Fibroblast of the aortic adventitia (primary cell): ENCODE measurements at places on chromosomes 2 and 18.

- DNase-seq, result peak; percentile 60
Observed at GRCh38 chr2:196703695-196704094, 64.2 kb downstream of the CCDC150 start.

- no peak for DNase-seq
Observed at GRCh38 chr2:119525614-119526013, 1.3 kb upstream of the SCTR start.

DNA sequence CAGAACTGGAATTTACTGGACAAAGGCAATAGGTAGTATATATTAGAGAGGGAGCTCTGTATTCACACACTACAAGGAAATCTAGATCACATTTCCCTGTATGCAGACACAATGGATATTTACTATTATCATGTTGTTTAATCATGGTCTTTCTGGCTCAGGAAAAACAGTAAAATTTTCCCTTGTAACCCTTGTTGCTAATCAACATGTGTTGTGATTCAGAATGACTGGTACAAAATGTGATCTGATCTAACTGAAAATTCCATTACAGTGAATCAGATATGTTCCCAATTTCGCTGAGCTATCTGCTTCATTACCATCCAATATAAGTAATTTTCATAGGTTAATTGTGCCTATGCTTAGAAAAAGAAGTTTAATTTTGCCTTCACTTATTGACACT, 1109.7 kb downstream of the LRP1B start:
- DNase-seq, result peak; percentile 58

GRCh38 chr2:161228511-161229240, 68.4 kb downstream of the TANK start:
- DNase-seq, result no peak

- DNase-seq, result peak; percentile 85
Observed at GRCh38 chr18:31679133-31679742, 5.1 kb downstream of the B4GALT6 start.

DNA sequence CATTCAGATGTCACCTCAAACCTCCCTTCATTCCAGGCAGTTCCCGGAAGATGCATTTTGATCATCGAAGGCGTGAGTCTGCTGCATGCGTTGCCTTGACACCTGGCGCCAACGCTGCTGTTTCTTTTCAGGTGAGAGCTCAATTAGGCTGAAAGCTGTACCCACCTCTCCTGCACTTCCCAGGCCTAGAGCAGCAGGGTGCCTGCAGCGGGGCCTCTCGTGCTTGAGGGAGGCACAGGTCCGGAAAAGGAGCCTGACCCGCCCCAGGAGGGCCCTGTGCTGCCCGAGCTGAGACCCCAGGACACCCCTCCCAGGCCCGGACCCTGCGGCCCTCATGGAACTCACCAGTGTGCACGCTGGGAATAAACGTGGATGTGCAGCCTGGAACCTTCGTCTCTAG, 31.4 kb upstream of the KCNG2 start:
- DNase-seq, result no peak

DNA sequence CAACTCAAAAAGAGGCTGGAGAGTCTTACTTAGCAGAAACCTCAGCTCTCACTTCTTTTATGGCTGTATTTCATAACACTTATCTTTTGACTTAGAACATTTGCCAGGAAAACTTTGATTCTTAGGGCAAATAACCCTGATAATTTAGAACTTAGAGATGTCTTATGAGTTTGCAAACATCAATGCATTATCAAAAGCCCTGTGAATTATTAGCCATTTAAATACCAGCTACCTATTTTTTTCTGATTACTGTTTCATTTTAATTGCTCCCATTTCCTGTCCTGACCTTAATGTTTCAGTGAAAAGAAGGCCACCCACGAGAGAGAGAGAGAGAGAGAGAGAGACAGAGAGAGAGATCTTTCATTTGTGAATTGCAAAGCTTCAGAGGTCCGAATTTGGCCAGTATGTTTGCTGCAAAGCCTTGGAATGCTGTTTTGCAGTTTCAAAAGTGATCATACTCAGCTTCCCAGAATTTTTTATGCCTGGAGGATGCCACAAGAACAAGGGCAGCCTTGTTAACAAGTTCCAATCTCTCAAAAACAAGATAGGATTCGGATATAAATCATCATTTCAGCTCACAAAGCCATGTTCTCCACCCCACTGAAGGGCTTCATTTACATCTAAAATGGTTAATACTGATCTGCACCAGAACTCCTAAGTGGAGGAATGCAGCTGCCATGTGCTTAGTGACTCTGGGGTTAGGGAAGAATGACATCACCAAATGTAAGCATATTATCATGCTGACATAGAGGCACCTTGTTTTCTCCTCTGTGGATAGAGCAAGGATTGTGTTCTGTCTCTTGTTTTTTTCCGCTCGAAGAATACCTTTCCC, 478.2 kb downstream of the ARHGAP15 start:
- no peak for DNase-seq

DNA sequence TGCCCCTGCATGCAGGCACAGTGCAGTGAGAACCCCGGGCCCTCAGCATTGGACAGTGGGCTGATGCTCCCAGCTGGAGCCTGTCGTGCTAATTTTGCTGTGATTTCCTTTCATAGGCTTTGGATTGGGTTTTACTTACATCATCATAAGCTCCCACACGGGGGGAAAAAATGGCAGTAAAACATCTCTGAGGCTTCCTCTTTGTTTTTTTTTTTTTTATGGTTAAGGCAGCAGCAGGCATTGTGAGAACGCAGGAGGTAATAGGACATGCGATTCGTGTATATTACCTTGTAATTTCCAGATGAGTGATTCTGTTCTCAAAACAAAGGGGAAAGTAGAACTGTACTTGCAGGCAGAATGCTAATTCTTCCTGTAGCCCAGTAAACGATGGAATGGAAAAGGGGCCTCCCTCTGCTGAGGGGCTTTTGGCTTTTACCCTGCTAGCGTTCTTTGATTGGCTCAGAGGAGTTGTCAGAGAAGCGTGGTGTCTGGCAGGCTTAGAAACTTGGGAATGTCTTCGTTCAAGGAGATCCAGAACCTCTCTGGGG, 89.7 kb downstream of the NPAS2 start:
- DNase-seq, result no peak

DNA sequence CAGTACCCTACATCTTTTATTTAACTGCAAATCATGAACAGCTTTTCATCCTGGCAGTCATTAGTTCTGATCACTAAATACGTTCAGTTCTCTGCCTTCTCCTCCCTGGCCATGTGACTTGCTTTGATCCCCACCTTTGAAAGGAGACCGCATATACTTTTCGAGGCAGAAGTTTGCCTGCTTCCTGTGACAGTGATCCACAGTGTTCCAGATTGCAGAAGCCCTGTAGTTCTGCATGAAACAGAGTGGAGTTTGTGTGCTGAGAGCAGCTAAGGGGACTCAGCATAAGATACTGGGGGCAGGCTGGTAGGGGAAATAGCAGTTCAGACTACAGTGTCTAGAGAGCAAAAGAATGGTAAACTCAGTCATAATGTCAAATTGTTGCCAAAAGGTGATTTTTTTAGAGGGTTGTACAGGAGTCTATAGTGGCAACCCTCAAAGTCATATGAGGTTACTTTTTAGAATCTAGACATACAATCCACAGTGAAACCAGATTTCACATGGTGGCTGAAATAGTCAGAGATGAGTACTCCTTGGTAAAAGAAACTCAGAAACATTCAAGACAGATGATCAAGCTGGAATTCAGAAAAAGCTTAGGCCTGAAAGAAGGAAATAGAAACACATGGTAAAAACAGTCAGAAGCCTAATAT, 1800.4 kb upstream of the CELF4 start:
- DNase-seq, result no peak

GRCh38 chr2:182952741-182953450, 85.4 kb downstream of the NCKAP1 start:
- peak; percentile 35 for DNase-seq

DNA sequence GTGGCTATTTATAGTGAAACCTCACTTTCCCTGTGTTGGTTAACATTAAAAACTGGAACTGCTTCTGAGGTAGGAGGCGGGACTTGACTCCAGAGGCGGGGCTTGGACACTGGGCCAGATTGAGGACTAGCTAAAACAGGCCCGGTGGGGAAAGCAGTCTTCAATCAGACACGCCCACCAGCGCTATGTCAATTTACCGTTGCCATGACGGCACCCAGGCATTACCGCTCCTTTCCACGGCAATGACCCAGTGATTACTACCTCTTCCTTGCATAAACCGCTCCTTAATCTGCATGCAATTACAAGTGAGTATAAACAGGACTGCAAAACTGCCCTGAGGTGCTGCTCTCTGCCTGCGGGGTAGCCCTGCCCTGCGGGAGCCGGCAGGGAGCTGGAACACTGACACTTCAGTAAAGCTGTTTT, 35.3 kb downstream of the LRRFIP1 start:
- DNase-seq, result peak; percentile 70

DNA sequence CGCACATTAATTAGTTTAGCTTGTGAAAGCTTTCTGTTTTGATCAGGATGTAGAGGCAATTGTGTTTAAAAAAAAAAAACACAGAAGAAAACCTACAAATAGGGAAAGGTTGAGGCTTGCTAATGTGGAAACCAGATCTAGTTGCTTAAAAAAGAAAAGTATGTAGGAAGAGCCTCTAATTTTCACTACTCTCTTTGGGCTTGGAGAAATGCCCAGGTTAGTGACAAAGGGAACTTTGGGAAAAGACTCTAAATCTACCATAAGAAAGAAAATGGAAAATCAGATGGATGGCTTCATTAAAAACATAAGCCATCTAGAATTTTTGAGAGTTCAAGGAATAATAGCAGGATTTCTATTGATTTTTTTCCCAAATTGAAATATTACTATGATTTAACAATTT, 47.3 kb upstream of the SLC38A11 start:
- DNase-seq, result no peak

GRCh38 chr2:220057391-220057790, 430.0 kb downstream of the SLC4A3 start:
- DNase-seq, result no peak

GRCh38 chr2:2318949-2319348, 12.1 kb downstream of the MYT1L start:
- DNase-seq, result no peak

- no peak for DNase-seq
Observed at GRCh38 chr2:7984693-7985353, 697.0 kb upstream of the ID2 start.

- no peak for DNase-seq
Observed at GRCh38 chr2:149149007-149149297, 110.5 kb downstream of the LYPD6B start.

DNA sequence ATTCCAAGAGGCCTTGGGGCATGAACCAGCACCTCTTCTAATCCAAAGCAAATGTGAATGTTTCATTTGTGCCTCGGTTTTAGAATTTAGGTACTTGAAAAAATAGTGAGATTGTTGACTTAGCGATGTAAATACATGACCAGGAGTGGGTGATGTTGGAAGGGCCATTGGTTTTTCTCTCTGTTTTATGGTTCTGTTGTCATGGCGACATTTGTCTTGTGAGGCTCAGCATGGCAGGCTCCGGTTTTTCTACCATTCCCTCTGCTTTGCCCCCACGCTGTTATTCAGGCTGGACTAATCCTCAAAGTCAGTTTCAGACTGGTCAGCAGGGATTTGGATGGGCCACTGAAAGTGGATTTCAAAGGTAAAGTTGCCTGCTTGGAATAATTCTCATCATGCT, 255.4 kb downstream of the ALPK2 start:
- DNase-seq, result no peak

DNA sequence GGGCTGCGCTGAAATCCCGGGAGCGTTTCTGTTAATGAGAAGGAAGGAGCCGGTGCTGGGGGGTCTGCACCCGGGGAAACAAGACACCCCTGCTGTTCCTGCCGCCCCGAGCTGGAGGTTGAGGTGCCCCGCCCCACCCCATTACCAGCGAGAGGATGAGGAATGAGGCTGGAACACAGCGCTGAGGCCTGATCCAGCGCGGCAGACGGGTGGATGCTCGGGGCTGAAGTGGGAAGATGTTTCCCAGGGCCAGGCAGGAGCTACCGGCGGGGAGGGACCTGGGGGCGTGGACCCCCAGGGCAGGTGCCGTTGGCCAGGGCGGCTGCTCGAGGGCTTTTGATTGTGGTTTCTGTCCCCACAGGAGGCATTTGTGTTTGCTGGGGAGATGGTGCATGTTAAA, 134.3 kb upstream of the CTDP1 start:
- DNase-seq, result no peak

DNA sequence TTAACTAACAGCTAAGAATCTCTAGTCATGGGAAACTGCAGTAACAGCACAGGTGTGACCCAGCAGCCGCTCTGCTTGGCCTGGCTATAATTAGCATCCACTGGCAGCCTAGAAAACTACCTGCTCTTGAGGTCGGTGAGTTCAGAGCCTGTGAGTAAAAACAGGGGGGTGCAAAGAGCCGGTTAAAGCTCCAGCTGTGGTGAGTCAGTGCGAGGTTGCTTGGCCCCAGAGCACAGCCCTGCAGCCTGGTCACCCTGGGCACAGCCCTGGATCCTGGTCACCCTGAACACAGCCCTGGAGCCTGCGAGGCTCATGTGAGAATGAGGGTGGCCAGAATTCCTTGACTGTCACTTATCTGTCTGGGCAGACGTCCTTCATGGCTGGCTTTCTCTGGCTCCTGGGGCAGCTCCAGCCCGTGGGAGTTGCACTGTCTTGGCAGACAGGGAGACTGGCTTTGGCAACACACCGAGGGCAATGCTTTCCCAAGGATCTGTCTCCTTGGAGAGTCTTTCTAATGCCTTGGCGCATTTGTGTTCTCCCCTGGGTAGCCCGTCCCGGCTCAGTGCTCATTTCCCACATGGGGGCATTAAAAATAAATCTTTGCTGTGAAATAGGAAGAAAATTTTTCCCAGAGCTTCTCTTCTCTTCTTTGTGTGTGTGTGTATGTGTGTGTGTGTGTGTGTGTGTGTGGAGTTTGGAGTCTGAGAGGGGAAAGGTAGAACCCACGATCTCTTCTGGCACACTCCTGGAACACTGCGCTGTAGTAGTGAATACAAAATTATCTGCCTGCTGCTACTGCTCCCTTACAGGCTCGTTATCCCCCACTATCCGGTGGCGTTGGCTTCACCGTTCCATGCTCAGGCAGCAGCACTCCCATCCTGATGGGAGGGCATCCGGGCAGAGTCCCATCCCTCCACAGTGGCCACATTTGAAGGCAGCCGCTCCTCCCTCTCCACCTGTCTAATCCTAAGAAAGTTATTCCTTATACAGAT, 250.2 kb upstream of the MEX3C start:
- DNase-seq, result no peak

DNA sequence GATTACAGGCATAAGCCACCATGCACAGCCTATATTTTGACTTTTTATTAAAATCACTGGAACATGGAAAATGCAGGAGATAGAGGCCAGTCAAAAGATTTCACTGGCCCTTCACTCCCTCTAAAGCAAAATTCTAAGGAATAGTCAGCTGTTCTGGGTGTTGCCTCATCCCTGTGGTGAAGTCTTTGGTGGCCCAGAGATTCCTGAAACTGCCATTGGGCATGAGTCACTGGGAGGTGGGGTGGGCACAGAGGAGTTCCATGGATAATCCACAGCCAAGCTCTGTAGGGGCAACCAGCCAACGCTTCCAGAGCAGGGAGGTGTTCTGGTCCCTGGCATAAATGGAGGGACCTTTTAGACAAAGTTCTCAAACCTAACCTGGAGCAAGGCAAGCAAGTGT, 89.7 kb upstream of the TTC39C start:
- DNase-seq, result peak; percentile 65
